Panc1 (cell line): ENCODE measurements at places on chromosomes 7 and 10. TPM values are rescaled to one million over a fixed set of nuclear protein-coding genes. Genes with fewer than 3 reads are reported as not detected.

C10orf67 gene
- total RNA-seq, result not detected

FBXL13 gene
- 2.5 TPM for total RNA-seq

KMT2C gene
- total RNA-seq, result 42.5 TPM

FAM221A gene
- total RNA-seq, result 8.4 TPM

SFRP5 gene
- 0.64 TPM for total RNA-seq

CD36 gene
- total RNA-seq, result 0.46 TPM

GPAM gene
- total RNA-seq, result 8.0 TPM

NPSR1 gene
- not detected for total RNA-seq

BHLHA15 gene
- 0.26 TPM for total RNA-seq
